ENCODE measurements at places on chromosomes 1 and 21.

DNA sequence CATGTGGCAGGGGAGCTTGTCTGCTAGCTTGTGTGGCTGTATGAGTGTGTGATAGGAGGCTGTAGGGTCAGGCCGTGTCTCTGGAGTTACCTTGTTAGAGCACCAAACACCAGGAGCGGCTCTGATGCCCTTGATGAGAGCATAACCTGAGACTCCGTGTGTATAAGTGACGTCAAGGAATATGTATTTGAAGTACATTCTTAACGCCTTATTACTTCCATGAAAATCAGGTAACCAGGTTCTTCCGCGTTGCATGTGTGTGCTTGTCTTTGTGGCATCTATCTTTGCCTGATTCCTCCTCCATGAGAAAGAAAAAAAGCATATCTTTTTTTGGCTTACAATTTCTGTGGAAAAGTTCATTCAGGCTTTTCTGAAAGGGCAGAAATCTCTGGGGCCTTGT, 4.6 kb downstream of the OLFML3 start:
- DNase-seq = no peak

DNA sequence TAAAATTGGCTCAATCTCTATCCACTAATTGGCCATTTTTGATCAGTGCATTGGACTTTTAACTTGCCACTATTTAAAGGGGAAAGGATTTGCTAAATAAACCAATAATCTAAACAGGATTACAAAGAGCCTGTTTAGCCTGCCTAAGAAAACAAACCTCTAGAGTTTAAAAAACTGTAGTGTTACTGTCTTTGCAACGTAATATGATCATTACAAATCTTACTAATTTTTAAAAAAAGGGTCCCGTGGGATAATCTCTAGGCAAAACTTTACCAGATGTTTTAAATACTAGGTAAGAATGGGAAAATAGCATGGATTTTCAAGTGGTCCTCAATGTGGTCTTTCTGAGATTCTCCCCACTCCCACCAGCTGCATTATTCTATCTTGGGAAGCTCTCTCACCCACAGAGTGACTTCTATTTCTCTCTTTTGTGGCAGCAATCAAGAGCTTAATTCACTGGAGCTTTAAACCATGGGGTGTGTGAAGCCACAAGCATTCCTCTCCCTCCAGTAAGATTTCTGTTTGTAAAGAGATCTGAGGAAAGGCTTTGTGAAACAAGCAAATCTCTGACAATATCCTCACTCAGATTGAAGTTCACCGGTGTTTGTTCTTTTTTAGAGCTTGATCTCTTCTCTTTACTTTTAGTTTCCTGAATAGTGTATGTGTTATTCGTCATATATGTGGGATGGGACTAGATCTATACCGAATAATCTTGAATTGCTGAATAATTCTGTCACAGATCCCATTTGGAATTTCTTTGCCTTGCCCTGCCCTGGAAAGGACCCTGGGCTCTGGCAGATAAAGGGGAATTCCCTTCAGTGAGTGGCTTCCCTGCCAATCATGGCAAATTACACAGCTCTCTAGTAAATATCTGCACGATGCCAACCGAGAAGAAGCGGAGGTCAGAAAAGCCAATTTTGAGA, 132.2 kb downstream of the TLR5 start:
- DNase-seq = no peak

DNA sequence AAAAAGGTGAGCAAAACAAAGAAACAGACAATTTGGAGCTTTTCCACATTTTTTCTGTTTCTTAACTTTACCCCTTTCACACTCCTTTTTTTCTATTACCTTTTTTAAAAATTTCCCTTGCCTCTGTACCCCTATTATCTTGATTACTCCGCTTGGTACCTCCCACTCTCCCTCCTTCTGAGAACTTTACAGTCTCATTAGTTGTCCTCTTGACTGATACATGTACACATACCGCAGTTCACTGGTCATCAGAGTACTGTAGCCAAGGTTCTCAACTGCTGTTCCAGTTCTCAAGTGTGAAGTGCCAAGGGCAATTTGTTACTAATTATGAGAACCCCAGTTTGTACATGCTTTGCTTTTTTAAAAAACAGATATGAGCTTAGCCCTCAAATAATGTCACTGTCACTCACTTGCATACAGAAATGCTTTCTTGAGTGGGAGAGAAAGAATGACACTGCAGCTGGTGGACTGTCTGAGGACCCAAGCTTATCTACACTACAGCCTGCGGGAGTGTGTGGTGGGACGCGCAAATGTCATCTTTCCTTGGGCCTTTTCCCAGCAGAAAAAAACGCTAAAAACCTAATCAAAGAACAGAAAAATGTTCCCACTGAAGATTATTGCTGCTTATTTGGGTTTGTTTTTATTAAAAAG, 160.8 kb downstream of the DISP1 start:
- no peak for DNase-seq

DNA sequence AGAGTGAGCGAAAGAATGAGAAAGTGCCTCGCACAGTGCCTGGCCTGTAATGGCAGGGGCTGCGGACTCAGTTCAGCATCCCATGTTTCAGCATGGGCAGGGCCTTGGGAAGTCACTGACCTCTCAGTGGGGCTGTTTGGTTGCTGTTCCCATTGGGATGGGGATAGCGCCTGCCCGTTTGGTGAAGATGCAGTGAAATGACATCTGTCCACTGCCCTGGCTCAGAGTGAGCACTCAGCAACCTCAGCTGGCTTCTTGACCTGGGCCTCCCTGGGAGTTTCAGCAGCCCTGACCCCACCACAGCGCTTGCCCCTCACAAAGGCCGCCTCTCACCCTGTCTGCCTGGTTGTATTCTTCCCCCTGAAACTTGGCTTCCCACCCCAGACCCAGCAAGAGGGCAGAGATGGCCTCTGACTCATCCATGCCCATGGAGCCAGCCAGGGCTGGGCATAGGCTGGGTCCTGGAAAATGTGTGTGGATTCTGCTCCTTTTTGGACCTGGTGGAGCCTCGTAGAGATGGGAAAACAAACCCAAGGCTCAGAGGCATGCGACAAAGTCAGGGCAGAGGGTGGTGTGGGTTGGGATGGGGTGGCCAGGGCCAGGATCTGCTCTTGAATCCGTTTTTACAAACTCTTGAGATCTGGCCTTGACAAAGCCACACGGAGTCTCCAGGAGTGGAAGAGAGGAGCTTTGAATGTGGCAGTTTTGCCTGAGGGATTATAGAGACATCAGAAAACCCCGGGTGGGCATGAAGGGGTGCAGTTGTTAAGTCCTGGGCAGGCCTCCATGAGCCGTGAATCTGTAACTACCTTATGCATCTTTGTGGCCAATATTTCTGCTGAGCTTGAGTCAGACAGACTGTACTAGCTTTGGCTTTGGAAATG, 1.2 kb downstream of the XKR8 start:
- DNase-seq = no peak

- no peak for DNase-seq
Observed at GRCh38 chr1:110281363-110282290, 57.5 kb upstream of the RBM15 start.

DNA sequence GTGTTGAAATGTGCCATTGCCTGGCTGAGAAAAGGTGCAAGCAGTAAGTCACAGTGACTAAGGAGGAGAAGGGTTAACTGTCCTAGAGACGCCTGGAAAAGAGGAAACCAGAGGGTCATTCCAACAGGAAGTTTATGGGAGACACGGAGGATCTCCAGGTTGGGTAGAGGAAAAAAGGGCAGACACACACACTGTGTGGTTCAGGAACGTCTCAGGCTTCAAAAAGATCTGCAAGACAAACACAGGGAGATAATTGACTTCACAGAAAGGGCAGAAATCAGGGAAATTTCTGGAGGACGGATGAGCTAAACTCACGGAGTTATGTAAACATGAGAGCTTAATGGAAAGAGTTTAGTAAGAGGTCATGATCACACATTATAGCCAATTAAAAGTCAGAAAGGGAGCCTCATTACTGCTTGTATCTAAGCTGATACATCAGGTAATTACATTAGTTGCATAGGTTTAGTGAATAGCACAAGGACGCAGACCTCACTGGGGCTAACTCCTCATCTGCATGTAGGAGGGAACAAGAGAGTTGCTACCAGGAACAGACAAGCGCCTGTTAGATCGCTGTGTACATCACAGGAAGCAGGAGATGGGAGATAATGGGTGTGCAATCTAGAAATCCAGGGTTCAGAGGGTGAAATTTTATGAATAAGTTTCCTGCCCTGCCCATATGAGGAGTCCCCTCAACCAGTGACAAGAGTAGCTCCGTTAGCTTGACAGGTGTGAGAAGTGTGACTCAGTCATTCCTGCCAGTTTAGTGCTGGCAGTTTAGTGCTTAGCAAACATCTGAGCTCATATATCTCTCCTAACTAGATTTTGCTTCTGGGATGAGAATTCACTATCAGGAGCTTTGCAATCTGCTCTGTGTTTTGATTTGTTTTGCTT, 96.6 kb upstream of the TNR start:
- no peak for DNase-seq

DNA sequence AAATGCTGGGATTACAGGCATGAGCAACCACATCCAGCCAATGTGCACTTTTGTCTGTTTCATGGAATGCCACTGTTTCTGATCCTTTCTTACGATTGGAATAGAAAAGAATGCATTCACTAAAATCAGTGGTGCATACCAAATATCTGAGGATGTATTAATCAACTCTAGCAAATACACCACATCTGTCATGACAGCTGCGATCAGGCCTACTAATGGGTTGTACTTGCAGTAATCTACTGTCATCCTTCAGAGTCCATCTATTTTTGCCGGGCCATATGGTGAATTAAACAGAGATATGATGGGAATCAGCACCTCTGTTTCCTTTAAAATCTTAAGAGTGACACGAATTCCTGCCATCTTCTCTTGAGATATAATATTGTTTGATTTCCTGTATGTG, 8.5 kb upstream of the USP1 start:
- no peak for DNase-seq

GRCh38 chr21:38489729-38490128, 8.5 kb downstream of the ERG start:
- DNase-seq = no peak

DNA sequence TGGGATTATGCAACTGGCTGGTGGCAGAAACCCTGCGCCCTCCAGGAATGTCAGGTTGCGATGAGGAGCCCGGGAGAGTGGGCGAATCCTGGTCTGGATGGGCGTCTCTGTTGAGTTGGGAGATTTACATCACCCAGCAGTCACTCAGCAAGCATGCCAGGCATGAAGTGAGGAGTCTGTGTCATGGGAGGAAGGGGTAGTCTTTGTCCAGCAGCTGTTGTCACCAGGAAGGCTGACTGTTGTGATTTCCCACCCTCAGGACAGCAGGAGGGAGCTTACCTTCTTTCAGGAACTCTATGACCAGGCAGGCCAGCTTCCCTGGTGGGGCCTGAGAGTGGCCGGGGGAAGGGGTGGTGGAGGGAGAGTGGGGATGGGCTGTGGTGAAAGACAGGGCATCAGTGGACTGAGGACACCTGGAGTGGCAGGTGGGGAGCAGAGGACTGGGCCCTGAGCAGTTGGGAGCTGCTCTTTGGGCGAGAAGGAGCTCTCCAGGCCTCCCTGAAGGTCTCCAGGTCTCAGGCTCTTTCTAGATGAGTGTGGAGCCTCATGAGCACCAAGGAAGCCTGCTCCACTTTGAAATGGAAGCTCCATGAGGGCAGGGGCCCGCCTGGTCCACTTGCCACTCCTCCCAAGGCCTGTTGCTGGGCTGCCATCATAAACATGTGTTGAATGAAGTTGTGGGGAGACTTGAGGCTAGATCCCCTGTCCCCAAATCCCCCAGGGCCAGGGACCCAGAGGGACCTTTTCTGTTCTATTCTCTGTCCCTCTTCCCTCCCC, 21.3 kb upstream of the PKP1 start:
- no peak for DNase-seq

- no peak for DNase-seq
Observed at GRCh38 chr1:19616489-19616888, 27.6 kb upstream of the NBL1 start.

DNA sequence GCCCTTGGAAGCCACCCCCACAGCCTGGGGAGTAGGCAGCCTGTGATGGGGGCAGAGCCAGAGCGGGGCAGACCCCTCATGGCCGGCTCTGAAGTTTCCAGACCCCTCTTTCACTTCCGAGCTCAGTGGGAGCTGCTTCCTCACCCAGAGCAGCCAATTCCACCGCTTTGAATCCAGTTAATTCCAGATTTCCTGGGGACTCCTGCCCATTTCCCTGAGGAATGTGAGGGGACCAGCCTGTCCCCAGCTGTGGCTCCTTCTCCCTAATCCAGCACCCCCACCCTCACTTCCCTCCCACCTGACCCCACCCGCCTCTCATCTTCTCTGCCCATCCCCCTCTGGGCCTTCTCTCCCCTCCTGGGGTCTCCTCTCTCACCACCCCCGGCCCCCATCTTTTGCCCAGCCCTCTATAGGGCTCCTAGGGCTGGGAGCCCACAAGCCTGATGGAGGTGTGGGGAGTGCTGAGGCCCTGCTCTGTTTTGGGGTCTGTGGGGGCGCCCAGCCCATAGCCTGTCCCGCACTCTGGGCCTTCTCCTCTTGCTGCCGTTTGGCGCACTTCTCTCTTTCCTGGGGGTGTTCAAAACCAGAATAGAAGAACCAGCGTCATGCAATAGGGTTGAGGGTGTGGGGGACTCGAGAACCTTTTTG, 26.2 kb upstream of the TNFRSF1B start:
- no peak for DNase-seq

DNA sequence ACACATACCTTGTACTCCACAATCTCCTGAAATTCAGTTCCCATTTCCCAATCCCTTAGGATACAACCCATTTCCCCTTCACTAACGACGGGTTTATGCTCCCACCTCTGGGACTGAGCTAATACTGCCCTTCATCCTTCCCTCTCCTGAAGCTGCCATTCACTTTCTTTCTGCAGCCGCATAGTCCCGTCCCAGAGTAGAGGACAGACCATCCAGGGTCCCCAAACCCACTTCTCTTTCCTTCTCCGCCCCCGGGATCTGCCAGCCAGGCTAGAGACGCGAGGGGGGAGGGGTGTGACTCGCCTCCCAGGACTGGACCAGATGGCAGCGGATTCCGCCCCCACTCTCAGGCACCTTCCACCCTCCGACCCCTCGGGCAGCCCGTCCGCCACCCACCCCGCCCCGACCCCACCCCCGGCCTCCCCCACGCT, 679 bp downstream of the ABL2 start:
- DNase-seq = peak; percentile 31

DNA sequence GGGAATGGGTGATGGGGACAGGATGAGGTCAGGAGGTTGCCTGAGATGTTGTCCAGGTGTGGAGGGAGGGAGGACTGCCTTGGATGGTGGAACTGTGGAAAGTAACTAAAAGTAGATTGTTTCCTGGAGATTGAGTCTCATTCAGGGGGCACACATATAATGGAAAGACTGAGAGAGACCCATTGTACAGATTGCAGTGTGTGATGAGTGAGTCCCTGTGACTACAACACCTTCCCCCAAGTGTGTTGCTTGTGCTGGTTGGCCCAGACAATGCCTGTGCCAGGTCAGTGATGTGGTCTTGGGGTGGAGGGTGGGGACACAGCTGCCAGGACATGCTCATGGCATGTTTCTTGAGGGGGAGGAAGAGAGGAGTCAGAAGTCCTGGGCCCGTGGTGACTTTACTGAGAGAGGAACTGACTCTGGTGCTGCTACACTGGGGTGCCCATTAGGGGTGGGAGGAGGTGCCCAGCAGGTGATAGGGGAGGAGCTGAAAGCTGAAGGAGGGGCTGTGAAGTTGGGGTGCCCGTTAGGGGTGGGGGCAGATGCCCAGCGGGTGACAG, 5.2 kb downstream of the SNAP47 start:
- DNase-seq = no peak

Data from activated CD8-positive, alpha-beta memory T cell treated with anti-CD3 and anti-CD28 coated beads, Interleukin-2, amount 50 U/mL, for 4 hours (primary cell).